NCI-H1417 treated with DMSO at 0.1 percent for 48 hours (cell line): ENCODE measurements at places on chromosomes 16 and 17.

GRCh38 chr17:17684906-17685774, 3.9 kb downstream of the RAI1 start:
- no peak for DNase-seq

GRCh38 chr16:4679850-4680636, 13.3 kb upstream of the NUDT16L1 start:
- DNase-seq: no peak

GRCh38 chr17:79790805-79791734, 5.8 kb downstream of the CBX8 start:
- DNase-seq: no peak

DNA sequence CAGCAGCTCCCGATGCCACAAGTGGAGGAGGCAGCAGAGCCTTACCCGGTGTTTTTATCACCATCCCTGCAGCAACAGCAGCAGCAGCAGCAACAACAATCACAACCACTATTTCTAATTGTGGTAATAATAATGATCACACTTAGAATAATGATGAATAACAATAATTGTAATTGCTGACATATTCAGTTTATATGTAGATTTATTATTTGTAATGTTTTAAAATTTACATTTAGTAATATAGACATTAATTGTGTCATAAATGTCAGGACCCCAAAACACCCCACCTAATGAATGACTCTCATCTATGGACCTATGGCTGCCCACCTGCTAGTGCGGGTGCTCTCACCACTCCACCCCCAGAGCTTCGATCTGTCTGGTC, 170.0 kb downstream of the AHSP start:
- DNase-seq: no peak

- no peak for DNase-seq
Observed at GRCh38 chr17:36085765-36086164, 4.2 kb downstream of the CCL3 start.

- no peak for DNase-seq
Observed at GRCh38 chr17:48545022-48545375, at the start of gene HOXB2. TSS of gene HOXB2 (minus strand) at chr17:48545109. CDS start at chr17:48544911, 198 bp downstream.

- no peak for DNase-seq
Observed at GRCh38 chr17:39706921-39707337, 7.1 kb downstream of the ERBB2 start.

DNA sequence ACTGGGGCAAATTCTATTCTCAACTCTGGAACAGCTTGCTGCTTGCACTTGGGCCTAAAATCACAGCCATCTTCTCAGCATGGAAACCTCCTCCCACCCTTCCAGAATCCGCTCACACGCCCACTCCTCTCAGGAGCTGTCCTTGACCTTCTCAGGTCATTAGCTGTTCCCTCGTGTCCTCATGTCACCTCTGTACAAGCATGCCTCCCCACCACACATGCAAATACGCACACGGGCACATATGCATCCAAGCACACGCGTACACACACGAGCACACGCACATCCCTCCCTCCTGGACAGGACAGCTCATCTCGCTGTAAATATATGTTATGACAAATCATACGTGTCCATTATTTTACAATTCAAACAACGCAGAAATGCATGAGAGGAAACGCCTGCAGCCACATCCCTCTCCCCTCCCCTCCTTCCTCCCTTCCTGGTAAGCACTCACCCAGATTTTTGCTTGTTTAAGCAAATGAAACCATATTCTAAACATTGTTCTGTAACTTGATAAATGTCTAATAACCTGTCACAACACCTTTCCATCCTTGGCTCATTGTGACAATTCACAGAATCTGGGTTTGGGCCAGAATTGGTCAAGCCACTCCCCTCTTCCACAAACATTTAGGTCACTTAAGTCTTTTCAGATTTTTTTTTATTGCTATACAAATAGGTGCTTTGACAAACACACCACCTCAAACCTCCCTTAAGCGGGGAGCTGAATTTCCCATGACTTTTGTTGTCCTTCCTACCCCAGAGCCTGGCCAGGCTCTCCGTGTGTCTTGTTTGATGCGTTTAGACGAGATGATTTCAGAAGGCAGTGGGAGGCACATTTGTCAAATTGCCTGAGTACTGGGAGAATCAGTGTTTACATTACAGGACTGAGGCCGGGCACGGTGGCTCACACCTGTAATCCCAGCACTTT, 41.7 kb downstream of the DNAH17 start:
- DNase-seq: peak; percentile 70

GRCh38 chr16:46828943-46829342, 2.0 kb downstream of the C16orf87 start:
- no peak for DNase-seq

DNA sequence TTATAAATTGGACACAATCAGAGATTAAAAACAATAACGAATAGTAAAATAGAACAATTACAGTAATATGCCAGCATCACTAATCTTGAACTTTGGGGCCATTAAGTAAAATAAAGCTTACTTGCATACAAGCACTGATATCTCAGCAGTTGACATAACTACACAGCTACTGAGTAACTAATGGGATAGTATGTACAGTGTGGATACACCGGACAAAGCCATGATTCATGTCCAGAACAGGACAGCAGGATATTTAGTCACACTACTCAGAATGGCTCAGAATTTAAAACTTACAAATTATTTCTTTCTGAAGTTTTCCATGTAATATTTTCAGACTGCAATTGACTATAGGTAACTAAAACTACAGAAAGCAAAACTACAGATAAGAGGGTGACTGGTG, 427.5 kb downstream of the CDH13 start:
- no peak for DNase-seq

DNA sequence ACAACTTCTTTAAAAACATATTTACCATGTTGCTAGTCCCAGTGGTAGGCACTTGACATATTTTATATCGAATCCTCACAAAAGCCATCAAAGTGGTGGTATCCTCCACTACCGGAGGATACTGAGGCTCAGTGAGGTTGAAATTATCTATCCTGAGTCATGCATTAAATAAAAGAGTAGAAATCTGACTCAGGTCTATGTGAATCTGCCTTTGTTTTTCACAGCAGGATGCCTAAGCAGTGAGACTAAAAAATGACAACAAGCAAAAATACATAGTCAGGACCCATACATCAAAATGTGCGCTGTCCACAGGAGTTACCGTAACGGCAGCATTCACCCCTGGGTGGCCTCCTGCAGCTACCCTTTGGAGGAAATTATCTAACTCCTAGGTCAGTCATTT, 17.7 kb downstream of the BRD7 start:
- DNase-seq: no peak

DNA sequence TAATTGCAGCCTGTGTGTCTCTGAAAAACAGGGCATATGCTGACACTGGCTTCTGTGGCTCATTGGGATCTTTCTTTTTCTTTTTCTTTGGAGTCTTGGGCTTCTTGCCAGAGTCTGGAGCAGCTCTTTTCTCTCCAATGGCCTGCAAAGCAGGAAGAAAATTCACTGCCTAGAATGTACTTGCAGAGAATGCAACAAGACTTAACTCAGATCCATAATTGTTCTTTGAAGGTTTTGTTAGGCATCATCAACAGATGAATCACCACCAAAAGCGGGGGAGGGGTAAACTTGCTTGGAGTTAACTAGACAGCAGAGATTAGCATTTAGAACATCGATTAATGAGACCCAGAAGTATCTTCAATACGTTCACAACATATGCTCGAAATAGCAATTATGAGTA, 100.9 kb downstream of the TOX3 start:
- no peak for DNase-seq

DNA sequence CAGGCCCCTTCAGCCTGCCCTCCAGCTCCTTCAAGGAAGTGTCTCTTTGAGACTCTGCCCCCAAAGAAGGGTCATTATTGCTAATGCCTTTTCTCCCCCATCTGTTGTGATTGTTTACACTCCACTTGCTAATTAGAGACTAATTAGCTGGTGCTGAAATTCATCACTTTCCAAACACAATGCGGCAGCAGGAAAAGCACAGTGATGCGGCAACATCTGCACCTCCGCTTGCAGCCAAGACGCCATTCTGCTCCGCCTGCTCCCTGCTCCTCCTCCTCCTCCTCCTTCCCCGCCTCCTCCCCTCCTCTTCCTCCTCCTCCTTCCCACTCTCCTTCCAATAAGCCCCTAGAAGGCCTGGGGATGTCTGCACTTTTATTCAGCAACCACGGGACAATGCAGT, 110.5 kb downstream of the SDK2 start:
- DNase-seq: no peak

DNA sequence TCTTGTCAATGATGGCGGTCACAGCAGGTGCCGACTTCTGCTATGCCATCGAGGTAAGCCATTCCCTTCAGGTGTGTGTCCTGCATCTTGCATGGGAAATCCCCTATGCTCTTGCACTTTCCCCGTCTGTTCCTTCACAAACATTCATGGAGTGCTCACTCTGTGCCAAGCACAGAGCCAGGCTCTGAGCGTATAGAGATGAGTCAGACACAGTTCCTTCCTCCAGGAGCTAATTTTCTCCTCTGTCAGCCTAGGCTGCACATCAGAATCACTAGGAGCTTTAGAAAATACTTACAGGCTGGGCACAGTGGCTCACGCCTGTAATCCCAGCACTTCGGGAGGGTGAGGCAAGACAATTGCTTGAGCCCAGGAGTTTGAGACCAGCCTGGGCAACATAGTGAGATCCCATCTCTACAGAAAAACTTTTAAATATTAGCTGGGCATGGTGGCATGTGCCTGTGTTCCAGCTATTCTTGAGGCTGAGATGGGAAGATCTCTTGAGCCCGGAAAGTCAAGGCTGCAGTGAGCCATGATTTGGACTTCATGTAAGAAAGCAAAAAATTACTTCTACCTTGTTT, 14.1 kb downstream of the PRMT7 start:
- DNase-seq: no peak

DNA sequence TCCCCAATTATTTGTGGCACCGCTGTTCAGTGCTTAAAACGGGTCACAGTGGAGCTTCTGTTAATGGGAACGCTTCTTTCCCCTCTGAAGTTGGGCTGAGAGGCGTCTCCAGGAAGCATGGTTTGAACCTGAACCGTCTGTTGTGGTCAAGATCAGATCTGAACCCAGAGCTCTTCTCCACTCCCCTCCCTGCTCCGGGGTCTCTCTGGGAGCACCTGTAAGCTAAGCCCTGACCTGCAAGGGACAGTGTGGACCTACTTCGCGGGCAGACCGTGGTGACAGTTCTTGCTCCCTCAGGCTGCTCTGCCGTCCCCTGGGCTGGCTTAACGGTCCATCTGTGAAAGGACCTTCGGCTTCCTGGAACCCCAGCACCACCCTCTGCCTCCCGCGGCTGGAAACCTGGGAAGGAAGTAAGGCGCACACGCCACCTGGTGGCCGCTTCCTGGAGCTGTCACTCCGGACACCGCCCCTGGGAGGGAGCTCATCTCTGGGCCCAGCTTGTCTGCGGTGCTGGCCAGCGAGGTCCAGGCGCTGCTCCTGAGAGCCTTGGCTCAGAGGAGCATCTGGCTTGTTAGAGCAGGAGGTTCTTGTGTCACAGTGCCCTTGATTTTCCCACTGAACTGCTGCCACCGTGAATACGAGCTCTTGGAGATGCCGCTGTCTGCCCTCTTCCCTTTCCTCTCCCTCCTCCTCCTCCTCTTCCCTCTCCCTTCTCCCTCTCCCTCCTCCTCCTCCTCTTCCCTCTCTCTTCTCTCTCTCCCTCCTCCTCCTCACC, 518.5 kb upstream of the EEF2KMT start:
- DNase-seq: no peak

DNA sequence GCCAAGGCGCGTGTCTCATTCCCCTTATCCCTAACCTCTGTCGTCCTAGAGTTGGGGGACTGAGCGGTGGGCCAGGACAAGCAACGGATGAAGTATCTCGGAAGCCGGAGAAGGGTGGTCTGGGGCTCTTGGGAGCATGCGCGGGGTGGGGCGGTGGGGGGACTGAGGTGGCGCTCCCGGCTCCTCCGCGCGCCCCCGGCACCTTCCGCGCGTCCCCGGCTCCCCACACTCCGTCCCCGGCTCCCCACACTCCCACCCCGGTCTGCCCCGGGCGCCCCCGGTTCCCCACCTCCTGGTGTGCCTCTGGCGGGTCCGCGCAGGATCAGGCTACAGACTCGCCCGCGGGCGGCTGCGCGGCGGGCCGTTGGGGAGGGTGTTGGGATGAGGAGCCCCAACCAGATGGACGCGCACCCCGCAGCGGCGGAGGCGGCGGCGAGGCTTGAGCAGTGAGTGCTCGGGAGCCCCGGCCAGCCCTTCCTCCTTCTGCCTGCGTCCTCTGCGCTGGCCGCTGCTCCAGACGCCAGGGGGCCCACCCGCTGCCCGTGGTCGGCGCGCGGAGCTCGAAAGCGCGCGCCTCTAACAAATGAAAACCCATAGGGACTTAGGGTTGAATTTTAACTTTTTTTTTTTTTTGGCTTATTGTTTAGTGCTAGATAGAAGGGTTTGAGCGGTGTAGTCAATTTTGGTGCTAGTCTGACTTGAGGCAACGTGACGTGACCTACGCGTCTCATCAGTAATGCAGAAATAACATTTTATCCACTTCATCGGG, 5.6 kb upstream of the CRYM start:
- DNase-seq: no peak

DNA sequence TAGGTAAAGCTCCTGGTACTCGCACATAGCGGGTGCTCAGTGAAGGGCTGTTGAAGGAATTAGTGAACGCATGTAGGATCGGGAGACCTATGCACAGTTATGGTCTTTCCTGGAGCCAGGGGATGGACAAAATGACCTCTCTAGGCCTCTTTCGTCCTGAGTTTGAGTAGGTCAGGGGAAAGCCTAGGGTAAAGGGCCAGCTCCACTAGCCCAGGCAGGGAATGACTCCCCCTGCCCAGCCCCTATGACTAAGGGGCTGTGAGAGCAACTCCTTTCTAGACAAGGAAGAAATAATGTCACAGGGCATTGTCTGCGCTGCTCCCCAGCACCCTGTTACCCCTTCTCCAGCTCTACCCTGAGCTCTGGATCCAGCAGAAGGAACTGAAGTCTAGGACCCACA, 24.6 kb upstream of the FMNL1 start:
- no peak for DNase-seq

DNA sequence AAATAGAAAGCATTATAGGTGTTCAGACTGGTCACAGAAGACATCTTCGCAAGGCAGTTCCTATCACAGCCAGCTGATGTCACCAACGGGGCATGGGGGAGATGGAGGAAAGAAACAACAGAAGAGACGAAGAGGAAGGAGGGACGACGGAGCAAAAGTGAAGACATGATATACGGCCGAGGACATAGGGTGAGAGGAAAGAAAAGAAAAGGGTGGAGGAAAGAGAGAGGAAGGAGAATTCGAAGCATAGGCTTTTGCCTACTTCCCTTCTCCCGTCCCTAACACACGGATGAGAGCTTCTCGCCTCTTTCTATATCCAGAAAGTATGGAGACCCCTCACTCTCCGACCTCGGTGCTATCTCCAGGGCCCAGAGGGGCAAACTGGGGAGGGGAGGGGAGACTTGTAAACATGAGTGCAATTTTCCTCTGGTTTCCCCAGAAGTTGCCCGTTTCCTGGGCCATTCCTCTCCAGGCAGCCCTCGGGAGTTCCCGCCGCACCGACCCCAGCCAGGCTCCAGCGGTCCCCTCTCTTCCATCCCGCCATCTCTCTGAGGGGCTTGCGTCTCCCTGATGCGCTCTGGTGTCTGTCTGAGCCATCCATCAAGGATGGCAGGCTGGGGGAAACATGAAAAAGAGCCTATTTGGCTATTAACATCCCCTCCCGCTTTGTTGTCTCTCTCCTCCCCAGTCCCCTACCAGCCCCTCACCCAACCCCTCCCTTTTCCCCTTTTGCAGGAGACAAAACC, 26.0 kb downstream of the COPZ2 start:
- DNase-seq: peak; percentile 78

- no peak for DNase-seq
Observed at GRCh38 chr17:79619636-79620206, 8.9 kb upstream of the RBFOX3 start.
